Astrocyte (in vitro differentiated cells and primary cell): ENCODE measurements at places on chromosomes 7 and 10. TPM values are rescaled to one million over a fixed set of nuclear protein-coding genes. Genes with fewer than 3 reads are reported as not detected.

DNA sequence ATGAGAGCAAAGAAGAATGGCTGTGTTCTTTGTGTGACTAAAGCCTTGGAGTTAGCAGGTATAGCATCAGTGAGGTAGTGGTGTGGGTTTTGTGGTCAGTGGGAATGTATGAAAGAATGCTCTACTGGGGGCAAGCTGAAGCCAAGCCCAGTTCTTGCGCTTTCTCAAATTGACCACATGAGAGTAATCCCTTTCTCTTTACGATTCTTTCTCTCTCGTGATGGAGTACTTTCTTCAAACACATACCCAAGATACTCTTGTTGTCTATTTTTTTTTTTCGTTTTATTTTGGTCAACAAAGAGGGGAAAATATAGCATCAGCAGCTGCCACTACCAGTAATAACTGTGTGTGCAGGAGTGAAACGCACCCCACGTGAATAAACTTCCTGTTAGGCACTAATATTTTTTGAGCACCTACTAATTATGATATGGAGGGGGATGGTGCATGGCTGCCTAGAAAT, 8.4 kb upstream of the PANK1 start:
- H3K4me1 ChIP-seq, result peaks cover 12% of the 10 kb centered on the region
- peak; percentile 92 for DNase-seq
- no peaks in the 10 kb centered on the region for H3K36me3 ChIP-seq
- no peak overlapping the region for H3K4me3 ChIP-seq
- no peaks in the 10 kb centered on the region for H3K27me3 ChIP-seq
- H3K27ac ChIP-seq, result peak overlapping the region; percentile 33

- DNase-seq, result no peak
- H3K27ac ChIP-seq, result no peak overlapping the region
- no peaks in the 10 kb centered on the region for H3K27me3 ChIP-seq
- no peaks in the 10 kb centered on the region for H3K36me3 ChIP-seq
These were observed 104.4 kb upstream of the MACROH2A2 start for GRCh38 chr10:69948261-69948660.

- DNase-seq, result no peak
- no peak overlapping the region for H3K27ac ChIP-seq
- H3K4me1 ChIP-seq, result peaks cover 23% of the 10 kb centered on the region
- H3K27me3 ChIP-seq, result peaks cover 3% of the 10 kb centered on the region
- H3K4me3 ChIP-seq, result no peak overlapping the region
These were observed 1.4 kb upstream of the ADAM8 start for GRCh38 chr10:133277993-133278576.

DNA sequence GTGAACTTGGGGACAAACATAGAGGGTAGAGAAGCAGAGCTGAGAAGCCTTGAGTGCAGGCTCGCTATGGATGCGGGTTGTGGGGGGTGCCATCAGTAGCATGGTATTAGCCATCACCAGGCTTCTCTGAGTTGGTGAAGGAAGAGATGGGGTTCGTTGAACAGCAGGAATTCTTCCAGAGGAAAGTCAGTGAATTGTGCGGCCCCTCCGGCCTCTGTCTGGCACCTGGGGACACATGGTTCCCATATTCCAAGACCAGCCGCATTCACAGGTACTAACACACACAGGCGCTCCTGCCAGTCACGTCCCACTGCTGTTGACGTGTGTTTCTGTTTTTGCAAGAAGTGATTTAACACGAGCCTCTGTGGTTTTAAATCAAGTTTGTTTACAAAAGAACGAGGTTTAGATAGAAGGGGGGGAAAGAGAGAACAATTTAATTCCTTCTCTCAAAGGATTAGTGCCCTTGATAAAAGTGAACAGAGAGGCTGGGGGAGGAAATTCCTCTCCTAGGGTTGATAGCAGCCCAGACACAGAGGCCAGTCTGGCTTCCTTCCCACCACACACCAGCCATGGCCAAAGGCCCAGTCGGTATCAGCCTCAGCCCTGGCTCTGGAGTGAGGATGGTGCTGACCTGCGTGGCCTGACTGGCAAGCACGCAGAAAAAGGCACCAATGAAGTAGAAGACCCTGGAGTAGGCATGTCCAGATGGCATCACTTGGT, 252.6 kb upstream of the IGFBP3 start:
- peak; percentile 35 for DNase-seq
- no peak overlapping the region for H3K27ac ChIP-seq
- no peaks in the 10 kb centered on the region for H3K36me3 ChIP-seq

- no peak overlapping the region for H3K4me3 ChIP-seq
- H3K27me3 ChIP-seq, result no peaks in the 10 kb centered on the region
- peak; percentile 39 for DNase-seq
- no peaks in the 10 kb centered on the region for H3K36me3 ChIP-seq
- peaks cover 2% of the 10 kb centered on the region for H3K4me1 ChIP-seq
These were observed 163.7 kb downstream of the AGMO start for GRCh38 chr7:15397922-15398760.

DNA sequence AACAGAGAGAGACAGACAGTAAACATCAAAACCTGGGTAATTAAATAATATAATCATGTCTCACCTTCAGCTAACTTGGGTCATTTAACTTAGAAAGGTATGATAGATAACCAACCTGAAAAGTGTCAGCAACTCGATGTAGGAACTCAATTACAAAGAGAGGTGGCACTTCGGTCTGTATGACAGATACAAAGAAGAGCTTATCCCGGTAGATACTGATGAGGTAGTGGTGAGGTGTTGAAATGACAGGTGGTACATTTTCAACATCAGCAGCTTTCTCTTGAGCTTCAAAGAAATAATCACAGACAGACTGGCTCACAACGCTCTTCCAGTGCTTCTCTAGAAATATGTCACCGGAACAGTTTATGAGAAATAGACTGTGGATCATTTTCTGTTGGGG, 12.6 kb downstream of the AP3M1 start:
- no peaks in the 10 kb centered on the region for H3K4me1 ChIP-seq
- H3K4me3 ChIP-seq, result no peak overlapping the region
- H3K27me3 ChIP-seq, result no peaks in the 10 kb centered on the region
- peaks cover 31% of the 10 kb centered on the region for H3K36me3 ChIP-seq

GRCh38 chr7:18221377-18222293, 194.0 kb upstream of the PRPS1L1 start:
- no peak overlapping the region for H3K27ac ChIP-seq
- no peaks in the 10 kb centered on the region for H3K4me1 ChIP-seq
- no peaks in the 10 kb centered on the region for H3K27me3 ChIP-seq
- DNase-seq, result peak; percentile 58

DNA sequence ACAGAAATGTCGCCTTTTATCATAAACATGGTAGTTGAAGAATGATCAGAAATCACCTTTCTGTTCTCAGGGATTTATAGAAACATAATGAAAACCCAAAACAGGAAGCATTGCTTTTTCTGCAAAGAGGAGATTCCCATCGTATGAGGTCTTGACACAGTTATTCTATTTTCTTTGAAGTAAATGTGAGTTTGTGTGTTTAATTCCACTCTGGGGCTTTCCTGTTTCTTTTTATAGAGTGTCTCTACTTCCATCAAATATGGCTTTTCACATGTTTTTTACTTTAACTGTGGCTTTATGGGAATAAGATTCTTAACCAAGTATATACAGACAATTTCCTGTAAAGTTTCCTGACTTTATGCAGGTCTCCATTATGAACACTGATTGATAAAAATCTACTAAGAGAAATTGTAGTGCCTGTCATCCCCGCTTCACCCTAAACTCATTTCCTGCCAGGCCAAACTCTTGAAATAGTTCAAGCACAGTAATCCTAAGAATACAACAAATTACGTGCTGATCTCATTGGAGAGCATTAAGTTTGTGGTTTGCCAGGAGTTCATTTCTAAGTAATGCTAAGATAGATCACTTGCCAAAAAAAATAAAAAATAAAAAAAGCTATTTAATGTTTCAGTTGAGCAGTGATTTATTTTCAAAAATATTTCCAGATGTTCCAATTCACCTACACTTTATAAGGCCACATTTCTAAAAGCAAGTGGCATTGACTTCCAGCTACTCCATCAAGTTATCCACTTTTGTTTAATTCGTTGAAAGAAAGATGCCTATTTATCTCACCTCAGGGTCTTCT, 52.2 kb upstream of the SEC61G start:
- no peaks in the 10 kb centered on the region for H3K36me3 ChIP-seq
- DNase-seq, result peak; percentile 95
- H3K4me1 ChIP-seq, result peaks cover 18% of the 10 kb centered on the region
- H3K4me3 ChIP-seq, result no peak overlapping the region
- no peaks in the 10 kb centered on the region for H3K27me3 ChIP-seq
- H3K27ac ChIP-seq, result peak overlapping the region; percentile 87

- peak overlapping the region; percentile 89 for H3K27ac ChIP-seq
- no peaks in the 10 kb centered on the region for H3K27me3 ChIP-seq
- peaks cover 39% of the 10 kb centered on the region for H3K4me1 ChIP-seq
- H3K4me3 ChIP-seq, result peak overlapping the region; percentile 22
These were observed 56.2 kb upstream of the ABLIM1 start for GRCh38 chr10:114714281-114714741.

- H3K27me3 ChIP-seq, result peaks cover 52% of the 10 kb centered on the region
- no peaks in the 10 kb centered on the region for H3K36me3 ChIP-seq
- no peaks in the 10 kb centered on the region for H3K4me1 ChIP-seq
These were observed 64.4 kb upstream of the LEP start for GRCh38 chr7:128176696-128177095.

- H3K27me3 ChIP-seq, result no peaks in the 10 kb centered on the region
- no peak for DNase-seq
- no peaks in the 10 kb centered on the region for H3K4me1 ChIP-seq
- H3K27ac ChIP-seq, result no peak overlapping the region
- H3K36me3 ChIP-seq, result no peaks in the 10 kb centered on the region
These were observed 20.7 kb downstream of the BLVRA start for GRCh38 chr7:43779045-43779812.

The CFTR gene
- 0.38 and 2.5 TPM in 2 replicates for total RNA-seq

- H3K4me1 ChIP-seq, result no peaks in the 10 kb centered on the region
- H3K4me3 ChIP-seq, result no peak overlapping the region
- no peak overlapping the region for H3K27ac ChIP-seq
- no peak for DNase-seq
- H3K36me3 ChIP-seq, result no peaks in the 10 kb centered on the region
- H3K27me3 ChIP-seq, result peaks cover 6% of the 10 kb centered on the region
These were observed 15.9 kb downstream of the C10orf90 start for GRCh38 chr10:126654579-126654978.

- peaks cover 6% of the 10 kb centered on the region for H3K4me1 ChIP-seq
- no peak overlapping the region for H3K4me3 ChIP-seq
- H3K27ac ChIP-seq, result no peak overlapping the region
- no peaks in the 10 kb centered on the region for H3K27me3 ChIP-seq
- DNase-seq, result no peak
- H3K36me3 ChIP-seq, result no peaks in the 10 kb centered on the region
These were observed 11.9 kb downstream of the MYO1G start for GRCh38 chr7:44966731-44967538.

The LCOR gene
- 72.0 and 72.8 TPM in 2 replicates for total RNA-seq

- no peaks in the 10 kb centered on the region for H3K4me1 ChIP-seq
- H3K36me3 ChIP-seq, result no peaks in the 10 kb centered on the region
- H3K27ac ChIP-seq, result no peak overlapping the region
- no peak for DNase-seq
These were observed 261.9 kb downstream of the MAD1L1 start for GRCh38 chr7:1970895-1971294.

The CC2D2B gene
- total RNA-seq, result 0.18 and 0.60 TPM in 2 replicates

GRCh38 chr7:159125104-159125954, 19.3 kb downstream of the VIPR2 start:
- no peaks in the 10 kb centered on the region for H3K27me3 ChIP-seq
- no peaks in the 10 kb centered on the region for H3K36me3 ChIP-seq
- no peaks in the 10 kb centered on the region for H3K4me1 ChIP-seq
- H3K27ac ChIP-seq, result no peak overlapping the region
